Stimulated activated CD8-positive, alpha-beta memory T cell treated with anti-CD3 and anti-CD28 coated beads, Interleukin-12 subunit alpha, Interleukin-12 subunit beta, amount 100 ng/mL, for 4 hours (primary cell): ENCODE measurements at places on chromosomes 4 and X.

DNA sequence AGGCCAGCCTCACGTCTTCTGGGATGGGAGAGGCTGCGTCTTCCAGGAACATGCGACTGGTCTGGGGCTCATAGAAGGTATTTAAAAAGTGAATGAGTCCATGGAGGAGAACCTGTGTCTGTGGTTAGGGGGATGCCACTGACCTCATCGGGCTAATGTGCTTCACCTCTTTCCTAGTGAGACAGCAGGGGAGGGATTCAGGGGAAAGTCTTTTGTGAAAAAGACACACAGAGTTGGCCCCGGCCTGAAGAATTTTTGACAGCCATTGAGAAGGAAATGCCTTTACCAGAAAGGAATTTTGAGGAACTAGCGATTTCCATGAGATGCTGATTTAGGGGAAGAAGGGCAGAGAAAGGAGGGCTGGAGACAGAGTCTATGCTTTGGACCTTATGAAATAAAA, 11.0 kb upstream of the C4orf50 start:
- no peak for DNase-seq

DNA sequence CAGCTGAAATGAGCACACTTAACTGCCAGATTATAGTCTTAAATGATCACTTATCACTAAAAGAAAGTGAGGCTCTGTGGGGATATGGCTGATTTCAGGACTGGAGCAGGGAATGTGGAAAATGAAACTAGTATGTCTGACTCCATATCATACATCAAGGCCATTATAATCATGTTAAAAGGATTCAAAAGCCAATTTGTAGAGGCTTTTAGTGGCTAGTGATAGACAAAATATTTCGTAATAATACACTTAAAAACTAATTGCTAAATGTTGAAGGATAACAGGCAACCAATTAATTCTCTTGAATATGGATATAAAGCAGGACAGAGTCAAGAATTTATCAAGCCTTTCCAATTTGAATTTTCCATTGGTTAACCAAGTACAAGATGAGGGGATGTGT, 358.1 kb upstream of the NDST3 start:
- no peak for DNase-seq

GRCh38 chr4:83118869-83119268, 4.3 kb upstream of the PLAC8 start:
- no peak for DNase-seq

DNA sequence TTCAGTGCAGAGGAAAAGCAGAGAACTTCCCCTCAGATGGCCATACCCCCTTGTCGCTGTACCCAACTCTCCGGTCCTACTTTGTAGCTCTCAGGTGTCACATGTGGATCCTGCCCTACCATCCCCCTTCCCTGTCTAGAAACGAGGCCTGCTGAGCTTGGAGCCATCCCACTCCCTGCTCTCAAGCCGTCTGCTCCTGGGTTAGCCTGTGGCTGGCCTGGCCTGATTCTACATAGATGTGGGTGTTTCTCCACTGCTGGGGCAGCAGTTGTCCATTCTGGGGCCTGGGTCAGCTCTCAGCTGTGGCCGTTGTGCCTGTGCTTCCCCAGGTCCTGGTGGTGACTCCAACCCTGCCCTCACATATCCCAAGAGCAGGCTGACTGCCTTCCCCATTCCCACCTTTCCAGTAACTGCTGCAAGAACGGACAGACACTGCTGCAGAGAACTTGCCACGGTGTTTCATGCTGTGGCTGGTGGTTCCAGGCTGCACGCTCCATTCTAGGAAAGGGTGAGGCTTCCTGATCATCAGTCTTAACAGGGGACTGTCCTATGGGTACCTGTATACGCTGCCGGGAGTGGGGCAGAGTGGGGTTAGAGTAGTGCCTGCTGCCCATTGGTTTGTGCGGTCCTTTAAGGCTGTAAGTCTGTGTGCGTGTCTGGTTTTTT, 3.6 kb downstream of the IL9R start:
- DNase-seq = no peak

DNA sequence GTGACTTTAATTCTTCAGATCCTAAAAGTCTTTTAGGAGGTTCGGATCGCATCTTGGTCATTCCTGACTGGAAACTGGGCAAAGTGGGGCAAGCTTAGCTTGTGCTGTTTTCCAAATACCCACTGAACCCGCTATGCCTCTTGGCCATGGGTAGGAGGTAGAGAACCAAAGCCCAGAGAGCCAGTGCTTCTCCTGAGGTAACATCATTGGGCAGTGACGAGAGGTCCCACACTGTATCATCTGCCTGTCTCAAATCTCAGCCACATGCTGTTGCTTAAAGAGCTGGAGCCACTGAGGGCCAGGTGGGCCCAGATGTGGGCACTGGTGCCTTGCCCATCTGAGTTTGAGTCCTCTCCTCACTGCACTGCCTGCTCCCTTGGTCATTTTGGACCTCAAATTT, 68.2 kb downstream of the SLC2A9 start:
- no peak for DNase-seq

DNA sequence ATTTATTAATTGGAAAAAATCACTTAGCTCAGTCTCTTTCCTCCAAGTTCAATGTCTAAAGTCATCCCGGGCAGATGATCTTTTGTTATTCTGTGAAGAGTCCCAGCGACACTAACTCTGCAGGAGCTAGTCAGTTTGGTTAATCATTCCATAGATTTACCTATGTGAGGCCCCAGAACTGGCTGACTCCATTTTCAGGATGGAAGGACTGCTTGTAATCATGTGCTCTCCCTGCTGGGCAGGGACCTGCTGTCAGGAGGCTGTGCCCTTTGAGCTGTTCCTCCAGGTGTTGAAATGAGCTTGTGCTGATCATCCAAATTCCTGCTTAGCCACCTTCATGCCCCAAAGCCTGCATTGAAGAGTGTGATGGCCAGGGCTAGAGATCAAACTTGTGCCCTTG, 169.8 kb downstream of the NHS start:
- DNase-seq = no peak

- DNase-seq = no peak
Measured at GRCh38 chrX:1536712-1537030, 314 bp downstream of the P2RY8 start.

DNA sequence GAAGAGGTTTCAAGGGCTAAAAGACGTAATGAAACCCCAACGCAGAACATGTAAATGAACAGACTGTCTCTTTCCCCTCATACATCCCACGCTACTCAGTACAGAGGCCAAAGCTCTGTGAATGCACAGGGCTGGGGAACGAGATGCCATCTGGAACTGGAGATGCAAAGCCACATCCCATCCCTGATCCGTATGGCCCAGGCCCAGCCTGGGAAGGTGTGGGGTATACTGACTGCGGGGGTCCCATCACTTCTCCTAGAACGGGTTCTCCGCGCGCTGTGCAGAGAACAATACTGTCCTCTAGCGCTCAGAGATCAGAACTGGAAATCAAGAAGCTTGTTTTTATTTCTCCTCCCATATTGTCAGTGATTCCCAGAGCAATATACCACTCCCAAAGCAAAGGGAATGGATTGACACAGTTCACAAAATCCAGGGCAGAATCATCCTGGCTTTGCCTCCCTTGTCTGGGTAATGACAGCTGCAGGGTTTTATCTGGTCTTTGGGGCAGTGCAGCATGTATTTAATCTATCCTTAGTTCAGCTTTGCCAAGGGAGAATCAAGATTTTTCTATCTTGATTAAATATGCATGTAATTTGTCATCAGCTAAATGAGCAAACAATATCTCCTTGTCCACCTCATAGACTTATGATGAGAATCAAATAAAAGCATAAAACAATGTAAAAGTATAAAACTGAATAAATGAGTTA, 47.3 kb upstream of the TLR3 start:
- no peak for DNase-seq

- DNase-seq = no peak
Measured at GRCh38 chr4:85964298-85964697, 395.6 kb downstream of the MAPK10 start.

- no peak for DNase-seq
Measured at GRCh38 chrX:47579537-47579936, 2.7 kb upstream of the TIMP1 start.

DNA sequence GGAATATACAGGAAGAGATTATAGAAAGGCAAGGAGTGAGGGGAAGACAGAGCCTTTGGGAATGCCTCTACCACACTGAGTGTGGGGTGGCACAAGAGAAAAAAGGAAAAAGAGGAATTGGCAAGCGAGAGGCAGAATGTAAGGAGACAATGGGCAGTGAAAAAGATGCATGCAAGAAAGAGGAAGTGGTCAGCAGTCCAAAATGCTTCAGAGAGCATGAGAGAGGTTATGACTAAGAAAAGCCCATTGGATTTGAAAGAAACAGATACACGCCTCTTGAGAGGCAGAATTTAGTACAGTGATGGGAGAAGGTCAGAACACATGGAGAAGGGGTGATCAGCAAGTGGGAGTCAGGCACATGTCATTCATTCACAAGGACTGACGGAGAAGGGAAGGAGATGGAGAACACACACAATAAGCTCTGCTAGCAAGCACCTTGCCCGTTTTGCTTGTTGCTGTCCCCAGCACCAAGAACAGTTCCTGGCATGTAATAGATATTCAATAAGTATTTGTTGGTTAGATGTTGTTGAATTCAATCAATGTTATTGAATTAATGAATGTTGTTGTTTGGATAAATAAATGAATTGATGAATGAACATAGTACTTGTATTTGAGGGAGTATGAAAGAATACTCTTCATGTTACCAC, 6.3 kb downstream of the DCHS2 start:
- no peak for DNase-seq

DNA sequence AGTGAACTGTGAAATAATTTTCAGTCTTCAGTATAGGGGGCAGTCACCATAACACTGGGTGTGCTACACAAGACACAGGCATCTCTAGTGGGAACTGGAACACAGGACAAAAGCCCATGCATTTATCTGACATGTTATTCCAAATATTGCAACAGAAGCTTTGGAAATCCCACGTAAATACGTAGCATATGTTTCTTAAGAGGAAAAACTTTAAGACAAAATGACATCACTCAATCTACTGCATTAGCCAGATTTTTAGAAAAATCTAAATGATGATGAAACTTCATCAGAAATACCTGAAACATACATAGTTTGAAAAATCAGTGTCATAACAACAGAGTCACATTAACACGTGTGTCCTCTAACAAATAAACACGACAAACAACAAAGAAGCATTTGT, 14.5 kb downstream of the SHISA3 start:
- DNase-seq = no peak

- DNase-seq = no peak
Measured at GRCh38 chrX:8711401-8711800, 20.5 kb downstream of the ANOS1 start.

DNA sequence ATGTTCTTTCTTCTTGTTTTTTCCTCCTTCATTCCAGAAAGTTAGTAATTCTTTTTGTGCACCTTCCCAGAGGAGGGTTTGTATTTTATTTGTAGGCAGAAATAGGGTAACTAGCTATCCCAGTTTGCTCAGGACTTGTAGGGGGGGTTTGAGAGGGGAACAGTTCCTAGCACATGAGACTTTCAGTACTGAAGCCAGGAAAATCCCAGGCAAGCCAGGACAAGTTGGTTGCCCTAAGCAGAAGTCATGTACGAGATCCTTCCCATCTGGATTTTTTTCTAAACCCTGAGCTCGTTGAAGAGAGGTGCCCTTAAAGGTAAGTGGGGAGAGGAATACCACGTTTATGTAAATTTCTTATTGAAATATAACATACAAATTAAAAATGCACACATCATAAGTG, 15.6 kb upstream of the TAB3 start:
- DNase-seq = no peak

DNA sequence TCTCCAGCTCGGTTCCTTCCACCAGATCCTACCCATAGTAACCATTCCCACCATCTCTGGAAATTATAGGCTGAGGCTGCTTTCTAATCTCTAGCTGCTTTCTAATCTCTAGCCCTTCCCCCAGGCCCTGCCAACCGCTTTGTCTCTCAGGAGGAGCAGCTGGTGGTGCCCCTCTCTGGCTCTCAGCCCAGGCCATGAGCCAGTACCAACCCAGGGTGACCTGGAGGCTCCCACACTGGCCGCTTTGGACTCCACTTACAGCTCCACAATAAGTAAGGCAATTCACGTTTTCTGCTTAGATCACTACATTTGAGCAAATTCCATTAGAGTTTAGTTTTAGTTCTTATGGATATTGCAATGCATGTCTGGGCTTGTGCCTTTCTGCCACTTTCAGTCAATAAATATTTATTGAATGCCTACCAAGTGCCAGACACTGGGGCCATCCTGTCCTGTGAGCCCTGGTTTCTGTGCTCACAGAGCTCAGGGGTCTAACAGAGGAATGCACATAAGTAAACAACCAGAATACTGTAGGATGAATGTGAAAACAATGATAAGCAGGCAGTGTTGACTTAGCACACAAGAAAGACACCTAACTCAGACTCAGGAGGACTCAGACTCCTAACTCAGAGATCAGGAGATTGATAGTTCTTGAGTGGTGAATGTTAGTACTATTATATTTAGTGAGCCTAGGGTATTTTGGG, 38.9 kb downstream of the SMC1A start:
- no peak for DNase-seq
